ENCODE measurements at places on chromosomes 2 and 18. TPM values are rescaled to one million over a fixed set of nuclear protein-coding genes. Genes with fewer than 3 reads are reported as not detected.

C2orf80 gene
- not detected for total RNA-seq

CNGA3 gene
- total RNA-seq: under 0.01 TPM

MYO1B gene
- 151 TPM for total RNA-seq

TNS1 gene
- total RNA-seq: 44.4 TPM

ANKRD53 gene
- 1.3 TPM for total RNA-seq

NPHP1 gene
- 5.0 TPM for total RNA-seq
